HT-29 (cell line): ENCODE measurements at places on chromosomes 2 and 18. TPM values are rescaled to one million over a fixed set of nuclear protein-coding genes. Genes with fewer than 3 reads are reported as not detected.

Gene CD207
- total RNA-seq, result not detected in 2 replicates

Gene DYNAP
- total RNA-seq, result not detected in 2 replicates

Gene ADCYAP1
- not detected in 2 replicates for total RNA-seq

Gene NPPC
- not detected in 2 replicates for total RNA-seq

Gene C2orf76
- 0.25 and 2.8 TPM in 2 replicates for total RNA-seq

Gene THSD7B
- total RNA-seq, result 0.68 TPM in 1 of 2 replicates, not detected in the other

Gene PRSS56
- total RNA-seq, result not detected in 2 replicates

Gene ELOA2
- total RNA-seq, result not detected in 2 replicates

Gene POTEJ
- total RNA-seq, result not detected in 2 replicates

Gene TSGA10
- total RNA-seq, result 5.5 and 8.4 TPM in 2 replicates

DNA sequence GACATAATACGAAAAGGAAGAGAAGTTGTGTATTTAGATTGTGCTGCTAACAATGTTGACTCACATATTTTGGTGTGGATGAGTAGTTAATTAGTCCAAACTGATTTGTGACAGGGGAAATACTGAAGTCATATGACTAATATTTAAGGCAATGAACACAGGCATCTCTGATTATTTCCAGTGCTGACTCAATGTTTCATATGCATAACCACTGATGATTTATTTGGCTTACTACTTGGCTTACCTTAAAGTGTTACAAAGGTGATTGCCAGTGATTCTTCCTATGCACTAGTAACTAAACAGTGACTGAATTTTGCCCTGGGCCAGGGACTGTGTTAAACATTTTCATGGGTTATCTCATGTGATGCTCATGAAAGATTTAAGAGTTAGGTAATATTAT, 722.6 kb downstream of the METTL4 start:
- DNase-seq, result peak; percentile 11

- DNase-seq, result no peak
Observed at GRCh38 chr2:138499684-138500083, 1.9 kb upstream of the SPOPL start.

- DNase-seq, result no peak
Observed at GRCh38 chr2:161990036-161990435, 84.0 kb downstream of the DPP4 start.

- no peak for DNase-seq
Observed at GRCh38 chr2:197256021-197256420, 54.6 kb downstream of the ANKRD44 start.

DNA sequence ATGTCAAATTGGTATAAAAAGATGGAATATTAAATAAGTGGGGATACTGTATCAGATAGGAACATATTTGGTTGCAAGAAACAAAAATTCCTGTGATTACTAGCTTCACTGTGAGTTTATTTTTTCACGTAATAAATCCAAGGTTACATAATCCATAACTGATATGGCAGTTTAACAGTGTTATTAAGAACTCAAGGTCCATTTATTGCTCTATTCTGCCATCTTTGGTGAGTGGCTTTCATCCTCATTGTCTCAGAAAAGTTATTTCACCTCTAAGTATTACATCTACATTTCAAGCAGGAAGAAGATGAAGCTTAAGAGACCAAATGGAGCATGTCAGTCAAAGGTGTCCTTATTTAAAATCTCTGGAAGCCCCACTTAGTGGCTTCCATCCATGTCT, 37.2 kb downstream of the YIPF4 start:
- no peak for DNase-seq

- DNase-seq, result no peak
Observed at GRCh38 chr2:39851651-39852110, 72.6 kb upstream of the THUMPD2 start.

DNA sequence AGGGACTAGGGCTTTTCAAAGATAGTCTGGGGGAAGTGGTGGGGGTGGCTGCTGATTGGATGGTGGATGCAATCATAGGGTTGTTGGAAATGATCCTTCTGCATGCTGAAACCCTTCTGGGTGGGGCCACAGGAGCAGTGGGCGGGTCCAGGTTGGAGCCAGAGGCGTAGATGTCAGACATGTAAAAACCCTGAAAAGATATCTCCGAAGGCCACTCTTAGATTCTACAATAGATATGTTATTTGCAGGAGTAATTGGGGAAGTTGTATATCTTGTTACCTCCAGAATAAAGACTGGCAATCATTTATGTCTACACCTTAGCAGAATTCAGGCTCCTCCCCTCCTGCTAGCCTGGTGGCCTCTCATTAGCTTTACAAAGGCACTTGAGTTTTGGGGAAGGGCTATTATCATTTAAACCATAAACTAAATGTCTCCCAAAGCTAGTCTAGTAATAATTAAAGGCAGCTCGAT, 8.2 kb upstream of the FAM98A start:
- no peak for DNase-seq

DNA sequence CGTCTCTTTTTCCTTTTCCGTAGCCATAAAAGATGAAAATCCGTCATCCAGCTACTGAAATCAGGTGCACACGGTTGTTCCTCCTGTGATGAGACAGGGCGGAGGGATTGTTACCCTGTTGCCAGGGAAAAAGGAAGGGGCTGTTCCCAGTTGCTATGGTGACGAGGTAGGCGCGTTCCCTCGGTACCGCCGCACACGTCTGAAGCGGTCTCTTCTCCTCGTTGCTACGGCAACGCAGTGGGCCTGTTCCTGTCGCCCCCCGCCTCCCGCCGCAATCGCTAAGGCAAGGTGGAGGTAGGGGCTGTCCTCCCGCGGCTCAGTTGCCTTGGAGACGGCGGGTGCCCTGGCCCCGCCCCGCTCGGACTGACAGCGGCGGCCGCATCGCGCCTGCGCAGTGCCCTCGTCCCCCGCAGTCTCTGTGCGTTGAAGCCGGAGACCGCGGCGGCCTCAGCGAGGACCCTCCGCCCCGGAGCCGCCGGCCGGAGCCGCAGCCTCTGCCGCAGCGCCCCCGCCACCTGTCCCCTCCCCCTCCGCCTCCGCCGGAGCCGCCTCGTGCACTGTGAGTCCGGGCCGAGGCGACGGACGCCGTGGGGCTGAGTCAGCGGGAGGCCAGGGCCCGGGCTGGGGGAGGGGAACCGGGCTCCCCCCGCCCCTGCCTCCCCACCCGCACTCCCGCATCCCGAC, at the start of gene MAPRE3:
Gene MAPRE3, plus strand, starts transcription at position 394 of the 684 bp plus-strand sequence. CDS start 51,582 bp downstream, outside the sequence.
- peak; percentile 86 for DNase-seq

GRCh38 chr2:28523902-28524301, 28.0 kb downstream of the PLB1 start:
- no peak for DNase-seq

DNA sequence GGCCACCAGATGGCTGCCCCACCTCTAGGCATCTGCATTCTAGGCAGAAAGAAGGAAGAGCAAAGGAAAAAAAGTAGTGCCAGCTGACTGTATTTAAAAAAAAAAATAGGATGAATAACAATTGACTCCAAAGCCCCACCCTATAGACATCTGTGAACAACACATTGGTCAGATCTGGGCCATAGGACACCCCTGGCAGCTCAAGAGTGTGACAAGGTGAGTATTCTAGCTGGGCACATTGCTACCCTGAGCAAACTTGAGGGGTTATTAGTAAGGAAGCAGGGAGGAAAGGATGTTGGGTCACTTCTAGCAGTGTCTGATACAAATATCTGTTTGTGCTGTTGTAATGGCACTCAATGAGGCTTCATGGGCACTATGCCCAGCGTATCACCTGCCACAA, 58.6 kb upstream of the NPAS2 start:
- DNase-seq, result no peak

DNA sequence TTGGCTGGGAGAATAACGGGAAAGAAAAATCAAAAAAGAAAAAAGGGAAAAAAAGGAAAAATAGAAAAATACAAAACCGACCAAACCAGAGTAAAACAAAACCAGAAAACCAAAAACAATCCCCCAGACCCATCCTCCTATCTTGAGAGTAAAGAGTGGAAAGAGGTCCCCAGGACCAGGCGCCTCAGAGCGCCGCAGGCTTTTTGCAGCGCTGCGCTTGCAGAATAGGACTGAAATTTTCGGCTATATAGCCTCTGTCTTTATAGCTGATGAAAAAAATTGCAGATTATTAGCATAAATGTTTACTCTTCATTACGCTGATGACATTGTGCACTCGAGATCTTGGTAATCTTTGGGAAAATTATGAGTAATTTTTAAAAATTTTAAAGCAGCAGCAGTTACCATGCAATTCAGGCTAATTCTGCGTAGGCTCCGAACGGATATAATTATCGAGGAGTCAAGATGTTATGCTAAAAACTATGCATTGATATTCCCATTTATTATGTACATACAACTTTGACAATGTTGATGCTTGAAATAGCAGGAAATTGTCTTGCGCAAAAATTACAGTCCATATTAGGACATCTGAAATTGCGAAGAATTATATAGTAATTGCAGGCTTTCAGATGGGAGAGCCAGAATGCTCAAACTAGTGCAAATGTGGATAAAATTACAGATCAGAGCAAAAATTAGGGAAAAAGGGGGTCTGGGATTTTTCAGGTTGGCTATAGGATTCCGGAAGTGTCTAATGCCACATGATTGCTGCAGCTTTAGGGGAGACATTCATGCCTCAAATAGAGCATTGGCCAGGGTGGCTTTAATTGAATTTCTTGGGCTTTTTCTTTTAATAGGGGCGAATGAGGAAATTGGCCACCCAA, 8.3 kb downstream of the DLX1 start:
- DNase-seq, result no peak

- no peak for DNase-seq
Observed at GRCh38 chr18:48530399-48531081, 8.3 kb upstream of the CTIF start.

GRCh38 chr2:38039121-38039910, 36.6 kb downstream of the CYP1B1 start:
- no peak for DNase-seq

- DNase-seq, result no peak
Observed at GRCh38 chr2:178069551-178069950, 3.0 kb downstream of the PDE11A start.

DNA sequence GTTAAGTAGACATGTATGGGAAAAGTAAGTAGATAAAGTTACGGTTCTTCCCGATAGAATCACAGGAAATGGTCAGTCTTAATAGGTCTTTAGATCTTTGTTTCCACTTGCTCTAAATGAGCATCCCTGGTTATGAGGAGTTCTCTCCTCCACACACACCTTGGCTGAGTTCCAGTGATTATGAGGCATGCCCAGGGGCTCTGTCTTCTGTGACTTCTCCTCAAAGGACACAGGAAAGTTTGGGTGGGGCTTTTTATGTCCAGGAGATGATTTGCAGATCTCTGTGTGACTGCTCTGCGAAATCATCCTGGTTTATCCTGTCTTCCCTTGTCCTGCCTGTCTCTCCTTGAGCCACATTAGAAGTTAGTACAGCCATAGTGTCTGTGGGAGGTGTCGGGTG, 83.9 kb upstream of the EML6 start:
- DNase-seq, result no peak

DNA sequence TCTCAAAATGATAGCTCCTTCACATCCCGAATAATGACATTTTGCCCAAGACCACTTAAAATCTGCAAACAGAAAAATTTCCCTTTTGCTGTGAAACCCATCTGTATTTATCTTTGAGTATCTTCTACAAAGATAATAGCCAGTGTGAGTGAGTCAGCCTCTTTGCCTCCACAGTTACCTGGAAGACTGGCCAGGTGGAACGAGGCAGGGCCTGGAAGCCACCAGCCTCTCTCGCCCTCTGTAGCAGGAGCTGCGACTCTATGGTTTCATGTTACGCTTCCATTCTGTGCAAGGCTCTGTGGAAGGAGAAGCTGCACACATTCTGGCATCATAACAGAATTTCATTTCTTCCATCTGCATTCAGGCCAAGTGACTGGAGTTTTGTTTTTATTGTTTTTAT, 9.5 kb downstream of the ELP2 start:
- DNase-seq, result no peak

GRCh38 chr18:57813245-57813644, 10.1 kb upstream of the ATP8B1 start:
- DNase-seq, result no peak

GRCh38 chr2:226031647-226032501, 632.4 kb downstream of the NYAP2 start:
- DNase-seq, result peak; percentile 16
